Midbrain (tissue), 1 donor: ENCODE measurements at places on chromosomes 4 and X.

- no peak for DNase-seq
Measured at GRCh38 chr4:25485104-25485503, 108.0 kb downstream of the ANAPC4 start.

DNA sequence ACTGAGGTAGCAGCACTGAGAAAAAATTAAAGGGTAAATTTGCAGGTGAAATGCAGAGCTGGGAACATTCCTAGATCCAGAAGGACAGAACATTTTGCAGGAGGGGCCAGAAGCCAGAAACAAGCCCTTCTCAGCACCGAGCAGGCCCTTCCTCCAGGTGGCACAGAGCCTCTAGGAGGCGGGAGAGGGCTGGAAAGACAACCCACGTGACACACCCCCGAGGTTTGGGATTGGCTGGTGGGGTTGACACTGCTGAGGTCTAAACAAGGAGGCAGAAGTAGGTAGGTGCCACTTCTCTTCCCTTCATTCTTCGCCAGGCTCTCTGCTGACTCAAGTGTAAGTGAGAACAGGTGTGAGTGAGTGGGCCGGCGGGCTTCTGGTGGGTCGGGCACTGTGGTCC, at the start of gene PAGE4:
TSS of gene PAGE4 (plus strand) at position 288 of the 400 bp plus-strand sequence. CDS start 1,126 bp downstream, outside the sequence.
- no peak for DNase-seq

DNA sequence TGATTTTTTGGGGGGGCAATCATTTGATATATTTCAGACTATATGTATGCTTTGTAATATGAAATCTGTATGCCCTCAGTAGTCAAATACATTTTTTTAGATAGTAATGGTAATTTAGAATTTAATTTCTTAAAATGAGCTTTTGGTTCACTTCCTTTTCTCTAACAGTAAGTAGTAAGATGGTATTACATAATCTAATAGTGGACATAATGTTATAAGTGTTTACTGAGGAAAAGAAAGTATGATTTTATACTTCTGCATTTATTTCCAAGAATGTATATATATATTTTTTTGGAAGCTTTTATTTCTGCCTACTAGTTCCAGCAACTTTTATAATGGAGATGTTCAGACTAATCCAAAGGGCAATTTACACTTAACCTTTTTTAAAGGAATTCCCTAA, 1450.7 kb upstream of the TENM3 start:
- DNase-seq: no peak

DNA sequence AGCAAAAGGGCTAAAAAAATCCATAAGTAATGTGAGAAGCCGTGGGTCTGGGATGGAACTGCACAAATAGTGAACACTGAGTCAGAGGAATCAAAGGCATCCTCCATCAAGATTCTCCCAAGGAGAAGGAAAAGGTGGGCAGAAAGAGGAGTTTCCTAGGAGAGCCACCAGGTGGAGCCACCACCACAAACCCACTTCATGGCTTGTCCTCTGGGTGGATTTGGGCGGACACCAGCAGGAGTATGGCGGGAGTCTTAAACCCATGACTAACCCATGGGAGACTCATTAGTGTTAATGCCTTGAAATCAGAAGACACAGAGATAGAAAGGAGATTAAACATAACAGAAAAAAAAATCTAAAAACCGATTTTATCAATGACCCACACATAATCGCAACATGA, 147.7 kb downstream of the SH3KBP1 start:
- no peak for DNase-seq

- DNase-seq: no peak
Measured at GRCh38 chr4:148737061-148737770, 295.0 kb upstream of the NR3C2 start.

- no peak for DNase-seq
Measured at GRCh38 chr4:138256608-138257007, 14.5 kb upstream of the SLC7A11 start.

GRCh38 chr4:98430708-98431403, 169.7 kb downstream of the RAP1GDS1 start:
- no peak for DNase-seq

GRCh38 chr4:186058253-186058979, 10.5 kb upstream of the TLR3 start:
- no peak for DNase-seq

DNA sequence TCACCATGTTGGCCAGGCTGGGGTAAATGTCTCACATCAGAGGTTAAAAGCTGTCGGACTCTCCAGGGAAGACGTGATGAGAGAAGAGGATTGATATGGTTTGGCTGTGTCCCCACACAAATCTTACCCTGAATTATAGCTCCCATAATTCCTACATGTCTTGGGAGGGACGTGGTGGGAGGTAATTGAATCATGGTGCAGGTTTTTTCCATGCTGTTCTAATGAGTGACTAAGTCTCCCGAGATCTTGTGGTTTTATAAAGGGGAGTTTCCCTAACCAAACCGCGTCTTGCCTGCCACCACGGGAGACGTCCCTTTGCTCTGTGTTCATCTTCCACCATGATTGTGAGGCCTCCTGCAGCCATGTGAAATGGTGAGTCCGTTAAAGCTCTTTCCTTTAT, 64.4 kb downstream of the ASMT start:
- no peak for DNase-seq
